ENCODE measurements at places on chromosomes 1 and 21.

GRCh38 chr1:109432336-109432735 is 6.1 kb upstream of the PSMA5 start:
- no peak for DNase-seq

DNA sequence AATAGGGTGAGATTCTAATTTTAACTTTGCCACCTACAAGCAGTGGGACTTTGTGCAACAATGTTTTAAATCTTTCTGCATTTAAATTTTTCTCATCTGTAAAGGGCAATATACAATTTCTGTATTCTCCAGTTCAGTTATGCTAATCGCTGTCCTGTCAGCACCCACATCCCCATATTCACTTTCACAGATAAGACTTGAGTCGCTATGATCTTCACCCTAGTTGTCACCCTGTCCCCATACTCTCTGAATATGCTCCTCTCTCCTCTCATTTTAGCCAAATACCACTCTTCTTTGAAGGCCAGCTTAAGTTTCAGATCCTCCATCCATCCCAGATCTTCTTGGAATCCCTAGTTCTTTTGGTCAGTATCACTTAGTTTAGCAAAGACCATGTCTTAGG is 8.8 kb downstream of the DDR2 start:
- no peak for DNase-seq

- DNase-seq = no peak
Measured at GRCh38 chr1:36125129-36125991, at the start of gene COL8A2. TSS of gene COL8A2 (minus strand) at chr1:36125222. CDS start at chr1:36100242, 24,980 bp downstream.

DNA sequence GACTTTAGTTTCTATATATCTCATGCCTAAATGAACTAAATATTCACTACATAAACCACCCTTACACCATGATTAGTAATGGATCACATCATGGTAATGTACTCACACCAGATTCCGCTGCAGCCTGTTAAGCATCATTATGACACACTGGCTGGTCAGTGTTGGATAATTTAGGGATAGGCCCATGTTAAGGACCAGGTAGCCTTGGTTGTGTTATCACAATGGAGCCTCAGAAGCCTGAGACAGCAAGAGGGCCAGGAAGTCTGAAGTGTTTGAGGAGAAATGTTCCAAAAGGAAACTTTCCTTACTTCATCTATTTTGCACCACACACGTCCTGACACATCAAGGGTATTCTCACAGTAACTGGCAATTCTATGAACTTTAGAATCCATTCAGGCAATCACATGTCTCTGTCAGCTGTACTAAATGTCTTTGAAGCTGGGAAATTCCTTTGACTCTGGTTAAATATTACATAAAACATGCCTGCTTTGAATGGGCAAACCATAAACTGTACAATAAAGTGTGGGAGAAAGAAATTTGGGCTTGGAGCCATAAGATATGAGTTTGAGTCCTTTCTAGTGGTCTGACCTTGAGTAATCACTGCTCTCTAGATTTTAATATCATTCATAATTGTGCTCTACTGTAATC is 105.3 kb upstream of the DPT start:
- no peak for DNase-seq

GRCh38 chr1:90969241-90969640 is 52.6 kb downstream of the ZNF644 start:
- DNase-seq = no peak

DNA sequence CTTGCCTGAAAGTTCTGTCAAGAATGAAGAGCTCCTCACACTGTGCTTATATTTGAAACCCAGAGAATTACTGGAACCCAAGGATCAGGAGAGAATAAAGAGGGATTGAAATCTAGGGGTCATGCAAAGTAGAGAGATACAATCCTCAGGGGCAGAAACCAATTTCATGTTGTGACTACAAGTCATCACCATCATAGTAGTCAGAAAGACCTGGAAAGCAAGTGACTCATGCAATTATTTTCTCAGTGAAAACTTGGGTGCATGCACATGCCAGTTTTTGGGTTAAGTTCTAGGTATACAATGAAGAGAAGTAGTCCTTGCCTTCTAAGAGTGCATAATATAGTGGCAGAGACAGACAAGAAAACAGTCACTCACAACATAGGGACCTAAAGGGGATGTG is 210.0 kb downstream of the ZC3H11B start:
- no peak for DNase-seq

DNA sequence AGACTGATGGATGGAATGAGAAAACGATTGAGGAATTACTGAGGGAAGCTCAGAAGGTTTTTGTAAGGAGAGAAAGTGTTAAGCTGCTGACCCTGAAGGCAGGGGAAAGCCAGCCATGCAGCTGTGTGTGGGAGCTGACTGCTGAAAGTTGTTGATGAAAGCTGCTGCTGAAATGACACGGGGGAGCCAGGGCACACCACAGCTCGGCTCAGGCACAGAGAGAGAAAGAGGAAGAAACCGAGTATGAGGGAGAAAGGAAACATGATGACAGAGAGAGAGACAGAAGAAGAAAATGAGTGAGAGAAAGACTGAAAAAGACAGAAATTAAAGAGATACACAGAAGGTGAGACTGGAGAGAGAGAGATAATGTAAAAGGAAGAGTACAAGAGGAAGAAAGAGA is 115.5 kb downstream of the LRRC53 start:
- no peak for DNase-seq

GRCh38 chr1:24925082-24925779 is 4.8 kb downstream of the RUNX3 start:
- DNase-seq = peak; percentile 72

GRCh38 chr1:116113615-116114014 is 2.4 kb downstream of the MAB21L3 start:
- DNase-seq = no peak

DNA sequence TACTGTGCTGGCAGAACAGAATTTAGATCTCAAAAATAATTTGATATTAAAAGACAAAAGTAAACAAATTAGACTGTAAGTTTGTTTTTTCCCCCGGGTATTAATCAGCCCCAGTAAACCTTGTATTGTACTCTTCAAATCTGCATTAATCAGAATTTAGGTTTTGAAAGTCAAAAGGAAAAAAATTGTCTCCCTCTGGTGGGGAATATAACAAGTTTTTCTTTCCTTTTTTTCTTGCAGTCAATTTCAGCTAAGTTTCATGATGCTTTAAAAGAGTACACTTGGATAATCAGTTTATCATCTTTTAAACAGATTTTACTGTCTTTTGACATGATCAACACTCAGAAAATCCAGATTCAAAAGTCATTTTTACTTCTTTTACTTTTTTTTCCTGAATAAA is 134.5 kb upstream of the PKN2 start:
- no peak for DNase-seq

DNA sequence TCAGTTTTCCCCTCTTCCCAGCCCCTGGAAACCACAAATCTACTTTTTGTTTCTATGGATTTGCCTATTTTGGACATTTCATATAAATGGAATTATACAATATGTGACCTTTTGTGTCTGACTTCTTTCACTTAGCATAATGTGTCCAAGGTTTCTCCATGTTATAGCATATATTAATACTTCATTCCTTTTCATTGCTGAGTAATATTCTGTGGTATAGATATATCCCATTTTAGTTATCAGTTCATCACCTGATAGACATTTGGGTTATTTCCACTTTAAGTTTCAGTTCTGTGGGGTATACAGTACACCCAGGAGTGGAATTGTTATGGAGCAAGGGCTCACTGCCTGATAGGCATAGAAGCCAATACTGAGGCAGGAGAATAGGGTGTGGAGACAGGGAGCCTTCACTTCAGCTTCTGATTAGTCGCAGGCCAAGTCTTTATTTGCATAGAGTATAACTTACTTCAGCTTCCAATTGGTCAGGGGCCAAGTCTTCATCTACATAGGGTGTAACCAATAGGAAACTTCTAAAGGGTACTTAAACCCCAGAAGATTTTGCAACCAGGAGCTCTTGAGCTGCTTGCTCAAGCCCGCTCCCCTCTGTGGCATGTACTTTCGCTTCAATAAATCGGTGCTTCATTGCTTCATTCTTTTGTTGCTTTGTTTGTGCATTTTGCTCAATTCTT is 8.3 kb upstream of the NVL start:
- no peak for DNase-seq

DNA sequence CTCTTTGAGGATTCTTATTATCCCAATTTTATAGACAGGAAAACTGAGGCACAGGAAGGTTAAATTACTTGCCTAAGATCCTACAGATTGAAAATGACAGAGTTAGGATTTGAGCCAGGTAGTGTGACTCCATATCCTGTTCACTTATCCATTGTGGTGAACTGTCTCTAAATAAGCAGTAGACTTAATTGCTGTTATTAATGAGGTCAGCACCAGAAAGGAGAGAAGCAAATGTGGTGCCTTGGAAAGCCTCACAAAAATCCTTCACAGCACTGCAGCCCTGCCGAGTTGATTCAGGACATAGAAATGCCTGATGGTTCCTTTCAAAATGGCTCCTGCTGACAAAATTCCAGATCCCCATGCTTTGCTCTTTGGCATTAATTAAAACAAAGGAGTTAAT is 193.3 kb upstream of the BEND5 start:
- DNase-seq = no peak

DNA sequence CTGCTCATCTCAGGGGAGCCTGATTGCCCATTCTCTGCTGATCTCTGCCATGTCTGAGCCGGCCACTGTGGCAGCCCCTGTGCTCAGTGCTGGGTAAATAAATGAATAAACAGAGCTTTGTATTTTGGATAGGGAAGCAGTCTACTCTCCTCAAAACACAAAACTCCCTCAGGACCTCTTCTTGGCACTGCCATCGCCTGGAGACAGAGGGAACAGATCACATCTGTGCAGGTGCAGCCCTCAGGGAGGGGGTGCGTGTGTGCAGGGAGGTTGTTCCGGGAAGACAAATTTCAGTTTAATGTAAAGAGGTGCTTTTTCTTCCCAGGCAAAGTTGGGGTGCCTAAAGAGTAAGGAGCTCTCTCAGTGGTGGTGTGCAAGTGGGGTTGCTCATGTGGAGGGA is 7.7 kb upstream of the FAM167B start:
- no peak for DNase-seq

DNA sequence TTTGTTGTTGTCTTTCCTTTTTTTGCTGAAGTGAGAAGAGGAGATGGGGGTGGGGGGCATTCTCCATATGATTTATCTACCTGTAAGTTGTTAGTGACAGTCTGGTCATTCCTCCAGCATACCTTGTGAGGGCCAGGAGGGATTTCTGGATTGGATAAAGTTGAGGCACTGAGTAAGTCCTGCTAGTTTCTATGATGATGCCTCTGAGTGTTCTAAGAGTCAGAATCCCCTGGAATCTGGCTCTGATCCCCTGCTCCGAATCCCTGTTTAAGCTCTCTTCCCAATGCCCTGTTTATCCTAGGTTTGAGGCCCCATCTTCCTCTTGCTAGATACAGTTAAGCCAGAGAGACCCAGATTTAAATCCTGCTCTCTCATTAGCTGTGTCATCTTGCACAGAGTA is 83.2 kb upstream of the HOOK1 start:
- DNase-seq = no peak

DNA sequence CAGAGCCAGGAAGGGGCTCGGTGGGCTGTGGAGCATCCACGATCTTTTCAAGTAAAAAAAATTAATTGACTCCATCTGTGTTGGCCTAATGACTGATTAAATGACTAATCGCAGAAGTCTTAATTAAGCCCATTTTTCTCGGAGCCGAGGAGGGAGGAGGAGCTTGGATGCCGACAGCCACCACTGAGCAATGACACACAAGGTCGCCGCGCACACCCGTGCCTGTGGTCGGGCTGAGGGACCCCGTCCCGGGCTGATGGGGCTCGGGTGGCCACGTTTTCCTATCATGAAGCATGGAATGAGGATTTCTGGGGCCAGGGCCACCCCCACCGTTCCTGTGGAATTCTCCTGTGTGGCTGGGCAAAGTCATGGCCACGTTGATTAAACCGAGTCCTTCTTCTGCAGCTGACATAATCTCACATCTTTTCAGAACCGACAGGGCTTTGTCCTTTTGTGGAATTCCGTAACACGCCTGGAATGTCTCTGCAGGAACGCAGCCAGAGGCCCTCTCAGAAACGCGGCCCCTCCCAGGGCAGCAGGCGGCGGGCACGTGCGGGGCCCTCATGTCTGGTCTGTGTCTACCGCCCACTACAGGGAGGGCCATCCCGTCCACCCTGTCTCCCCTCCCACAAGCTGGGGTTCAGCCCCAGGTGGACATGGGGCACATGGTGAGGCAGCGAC is 60.7 kb downstream of the MORN1 start:
- DNase-seq = no peak

DNA sequence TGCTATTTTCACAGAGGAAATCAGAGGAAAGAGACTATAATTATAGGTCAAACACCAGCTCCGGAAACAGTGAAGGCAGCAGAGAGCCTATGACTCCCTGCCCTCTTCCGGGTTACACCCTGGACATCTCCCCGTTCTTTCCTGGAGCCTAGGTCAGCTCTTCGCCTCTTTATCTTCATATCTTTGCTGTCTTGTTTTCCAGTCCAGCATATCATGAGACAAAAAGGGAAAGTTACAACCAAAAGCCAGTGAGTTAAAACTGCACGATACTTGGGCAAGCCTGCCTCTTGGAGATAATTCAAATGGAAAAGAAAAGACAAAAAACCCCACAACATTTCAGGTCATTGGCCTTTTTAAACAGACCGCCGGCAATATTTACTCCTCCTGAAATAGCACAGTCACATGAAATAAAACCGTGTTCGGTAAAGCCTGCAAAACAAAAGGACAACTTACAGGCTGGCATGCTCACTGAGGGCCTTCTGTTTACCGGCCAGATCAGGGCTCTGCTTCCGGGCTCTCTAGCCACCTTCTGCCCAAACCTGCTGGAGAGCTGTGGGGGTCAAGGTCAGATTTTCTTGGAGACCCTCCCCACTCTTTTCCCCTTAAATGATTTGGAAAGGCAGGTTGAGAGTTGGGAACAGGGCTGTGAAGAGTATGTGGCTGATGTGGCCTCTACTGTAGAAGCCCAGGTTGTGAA is 42.8 kb upstream of the PPP2R5A start:
- no peak for DNase-seq

DNA sequence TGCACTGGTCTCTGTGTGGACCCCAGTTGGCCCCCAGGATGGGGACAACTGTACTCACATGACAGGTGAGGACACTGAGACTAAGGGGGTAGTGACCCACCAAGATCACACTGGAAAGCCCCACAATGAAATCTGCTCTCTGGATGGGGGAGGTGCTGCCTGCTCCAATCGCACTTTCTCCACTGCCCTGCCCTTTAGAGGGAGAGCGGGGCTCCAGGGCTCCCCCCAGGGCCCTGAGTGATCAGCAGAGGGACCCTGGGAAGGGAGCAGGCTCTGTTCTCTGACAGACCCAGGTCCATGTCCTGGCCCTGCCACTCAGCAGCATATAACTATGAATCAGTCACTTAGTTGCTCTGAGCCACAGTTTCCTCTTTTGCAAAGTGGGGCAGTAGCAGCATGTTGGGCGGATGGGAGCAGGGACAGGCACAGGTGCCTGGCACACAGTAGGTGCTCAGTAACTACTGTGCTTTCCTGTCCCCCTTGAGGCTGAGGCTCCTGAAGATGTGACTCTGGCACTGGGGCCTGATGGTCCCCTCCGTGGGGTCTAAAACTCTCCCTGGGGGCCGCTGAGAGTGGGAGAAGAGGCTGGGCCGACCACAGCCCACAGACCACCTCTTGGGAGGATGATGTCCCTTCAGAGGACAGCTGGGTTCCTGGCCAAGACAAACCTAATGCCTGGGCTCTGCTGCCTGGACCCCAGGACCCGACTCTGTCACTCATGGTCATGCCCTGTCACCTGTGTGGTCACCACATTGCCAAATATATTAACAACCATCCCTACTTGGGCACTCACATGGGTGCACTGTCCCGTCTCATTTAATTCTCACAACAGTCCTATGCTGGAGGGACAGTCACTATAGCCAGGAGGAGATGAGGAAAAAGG is 222.7 kb downstream of the PTPRU start:
- DNase-seq = no peak

All from stimulated activated naive CD4-positive, alpha-beta T cell (primary cell).